ENCODE measurements at places on chromosomes 13 and 19. TPM values are rescaled to one million over a fixed set of nuclear protein-coding genes. Genes with fewer than 3 reads are reported as not detected.

DNA sequence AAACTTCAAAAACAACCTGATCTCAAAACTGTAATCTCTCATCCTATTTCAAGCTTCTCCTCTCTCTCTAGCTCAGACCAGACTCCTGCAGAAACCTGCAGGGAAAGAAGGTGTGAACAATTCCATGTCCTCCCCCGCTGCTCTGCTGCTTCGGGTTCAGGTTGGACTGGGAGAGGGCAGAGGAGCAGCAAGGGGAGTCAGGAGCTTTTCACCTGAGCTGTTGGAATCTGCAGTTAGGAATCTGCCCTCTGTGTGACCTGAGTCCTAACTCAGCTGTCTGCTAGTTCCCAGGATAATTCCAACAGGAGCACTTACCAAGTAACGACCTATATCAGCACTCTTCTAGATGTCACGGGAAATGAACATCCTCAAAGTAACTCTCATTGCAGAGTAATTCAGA is 118.3 kb downstream of the DNAJC15 start:
- no peak for DNase-seq

GRCh38 chr13:110240352-110240751 is 66.6 kb downstream of the COL4A1 start:
- DNase-seq, result no peak

DNA sequence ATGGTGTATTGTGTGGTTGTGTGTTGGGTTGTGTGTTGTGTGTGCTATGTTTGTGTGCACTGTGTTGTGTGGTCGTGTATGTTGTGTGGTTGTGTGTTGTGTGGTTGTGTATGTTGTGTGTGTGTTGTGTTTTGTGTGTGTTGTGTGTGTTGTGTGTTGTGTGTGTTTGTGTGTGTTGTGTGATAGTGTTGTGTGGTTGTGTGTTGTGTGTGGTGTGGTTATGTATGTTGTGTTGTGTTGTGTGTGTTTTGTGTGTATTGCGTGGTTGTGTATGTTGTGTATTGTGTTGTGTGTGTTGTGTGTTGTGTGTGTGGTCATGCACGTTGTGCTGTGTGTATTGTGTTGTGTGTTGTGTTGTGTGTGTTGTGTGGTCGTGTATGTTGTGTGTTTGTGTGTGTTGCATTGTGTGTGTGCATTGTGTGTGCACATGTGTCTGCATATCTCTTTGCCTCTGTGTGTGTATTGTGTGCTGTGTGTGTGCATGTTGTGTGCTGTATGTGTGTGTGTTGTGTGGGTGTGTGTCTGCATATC is 2.9 kb downstream of the C3 start:
- no peak for DNase-seq

- DNase-seq, result no peak
Observed at GRCh38 chr19:50512999-50513745, 541 bp downstream of the ASPDH start.

DNA sequence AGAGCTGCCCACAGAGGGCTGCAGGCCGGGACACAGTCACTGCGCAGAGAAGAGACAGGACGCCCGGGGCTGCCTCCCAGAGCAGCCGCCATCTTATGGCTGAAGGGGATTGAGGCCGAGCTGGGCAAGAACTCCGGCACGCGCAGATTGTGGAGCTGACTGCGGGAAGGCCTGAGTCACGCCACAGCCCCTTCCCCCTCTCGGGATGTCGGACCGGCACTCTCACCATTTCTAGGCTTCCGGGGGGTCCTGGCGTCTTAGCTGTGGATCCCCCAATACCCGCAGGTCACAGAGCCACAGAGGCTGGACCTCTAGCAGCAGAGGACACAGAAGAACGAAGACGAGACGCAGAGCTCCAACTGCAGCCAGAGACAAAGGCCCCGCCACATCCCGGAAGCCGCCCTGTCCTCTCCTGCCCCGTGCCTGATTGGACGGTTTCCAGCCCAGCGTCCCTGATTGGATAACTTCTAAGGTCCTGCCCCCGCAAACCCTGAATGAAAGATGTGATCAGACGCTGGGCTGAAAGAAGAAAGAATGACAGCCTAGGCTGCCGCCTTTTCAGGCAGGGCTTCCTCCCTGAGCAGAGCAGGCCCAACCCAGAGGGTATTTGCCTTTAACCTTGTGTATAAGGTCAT is at the start of gene ZNF43:
ZNF43 (minus strand) TSS at position 373 of the 635 bp plus-strand sequence; CDS start at position 229, 144 bp downstream.
- DNase-seq, result peak; percentile 98

- DNase-seq, result no peak
Observed at GRCh38 chr13:24127116-24127631, 33.3 kb upstream of the SPATA13 start.

- no peak for DNase-seq
Observed at GRCh38 chr19:49655570-49656455, 9.8 kb downstream of the IRF3 start.

DNA sequence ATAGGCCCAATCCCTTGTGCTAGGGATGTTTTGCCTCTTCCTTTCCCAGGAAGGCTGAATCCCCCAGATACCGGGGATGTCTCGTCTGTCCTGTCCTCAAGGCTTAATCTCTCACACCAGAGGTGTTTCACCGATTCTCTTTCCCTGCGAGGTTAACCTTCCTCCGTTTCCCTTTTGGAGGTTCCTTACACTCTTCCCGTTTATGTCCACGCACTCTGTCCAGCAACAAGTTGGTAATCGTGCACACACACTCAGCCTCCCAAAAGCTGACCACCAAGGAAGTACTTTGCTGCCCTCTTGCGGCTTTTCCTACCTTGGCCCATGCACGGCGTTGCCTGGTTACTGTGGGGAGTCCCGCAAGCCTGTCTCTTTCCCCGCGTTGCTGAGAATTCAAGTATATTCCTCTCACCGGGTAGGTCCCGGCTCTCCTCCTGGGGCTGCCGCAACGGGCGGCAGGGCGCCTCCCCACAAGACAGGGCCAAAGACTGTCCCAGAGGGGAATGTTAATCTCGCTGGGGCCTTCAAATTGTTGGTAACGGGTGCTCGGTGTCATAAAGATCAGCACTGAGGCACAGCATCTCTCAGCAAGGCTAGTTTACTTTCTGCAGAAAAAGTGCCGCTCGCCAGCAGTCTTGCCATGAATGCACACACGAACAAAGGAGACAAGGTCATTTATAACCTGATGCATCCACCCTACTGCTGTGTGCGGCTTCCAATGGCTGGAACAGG is 36.7 kb upstream of the CD177 start:
- no peak for DNase-seq

DNA sequence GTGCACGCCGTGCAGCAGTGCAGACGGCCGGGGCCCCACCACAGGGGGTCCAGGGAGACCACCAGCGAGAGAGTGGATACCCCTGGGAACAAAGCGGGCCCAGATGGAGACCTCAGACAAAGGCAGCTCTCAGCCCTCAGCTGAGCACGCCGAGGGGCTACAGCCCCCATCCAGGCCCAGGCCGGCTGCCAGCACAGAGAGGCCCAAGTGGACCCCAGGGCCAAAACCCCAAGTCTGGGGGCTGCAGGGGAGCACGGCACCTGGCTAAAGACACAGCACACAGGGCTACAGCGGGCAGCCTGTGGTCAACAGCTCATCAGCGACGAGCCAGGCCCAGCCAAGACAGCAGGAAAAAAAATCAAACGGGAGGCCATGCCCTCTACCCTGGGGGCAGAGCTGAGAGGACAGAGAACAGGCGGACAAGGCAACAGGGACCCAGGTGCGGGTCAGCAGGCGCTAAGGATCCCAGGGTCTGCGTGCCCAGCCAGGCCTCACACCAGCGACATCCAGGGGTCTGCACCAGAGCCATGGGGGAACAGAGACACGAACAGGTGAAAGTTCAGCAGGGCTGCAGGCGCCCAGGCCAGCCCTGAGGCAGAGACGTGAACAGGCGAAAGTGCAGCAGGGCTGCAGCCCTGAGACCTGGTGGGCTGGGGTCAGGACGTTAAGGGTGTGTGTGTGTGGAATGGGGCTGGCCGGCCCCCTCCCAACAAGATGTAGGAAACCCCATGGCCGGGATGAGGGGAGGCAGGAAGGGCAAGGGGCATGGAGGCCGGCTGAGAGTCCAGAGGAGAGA is 34.3 kb downstream of the RASA3 start:
- peak; percentile 58 for DNase-seq

Gene NCCRP1
- not detected for total RNA-seq

Gene DKKL1
- total RNA-seq, result 0.89 TPM

Gene SERPINE3
- total RNA-seq, result 0.31 TPM
